ENCODE measurements at places on chromosomes 1 and 21.

DNA sequence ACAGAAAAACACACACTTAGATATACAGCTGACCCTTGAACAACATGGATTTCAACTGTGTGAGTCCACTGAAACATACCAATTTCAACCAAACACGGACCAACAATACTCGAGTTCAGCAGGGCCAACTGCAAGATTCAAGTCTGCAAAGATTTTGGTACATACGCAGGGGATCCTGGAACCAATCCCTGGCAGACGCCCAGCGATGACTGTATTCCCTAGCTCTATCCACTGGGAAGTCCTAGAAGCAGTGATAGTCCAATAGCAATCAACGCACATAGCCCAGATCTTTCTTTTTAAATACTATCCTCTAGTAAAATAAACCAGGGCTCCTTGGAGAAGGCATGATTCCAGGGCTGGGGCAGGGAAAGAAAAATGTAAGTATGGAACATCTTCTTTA is 9.0 kb downstream of the DDX59 start:
- no peak for DNase-seq

DNA sequence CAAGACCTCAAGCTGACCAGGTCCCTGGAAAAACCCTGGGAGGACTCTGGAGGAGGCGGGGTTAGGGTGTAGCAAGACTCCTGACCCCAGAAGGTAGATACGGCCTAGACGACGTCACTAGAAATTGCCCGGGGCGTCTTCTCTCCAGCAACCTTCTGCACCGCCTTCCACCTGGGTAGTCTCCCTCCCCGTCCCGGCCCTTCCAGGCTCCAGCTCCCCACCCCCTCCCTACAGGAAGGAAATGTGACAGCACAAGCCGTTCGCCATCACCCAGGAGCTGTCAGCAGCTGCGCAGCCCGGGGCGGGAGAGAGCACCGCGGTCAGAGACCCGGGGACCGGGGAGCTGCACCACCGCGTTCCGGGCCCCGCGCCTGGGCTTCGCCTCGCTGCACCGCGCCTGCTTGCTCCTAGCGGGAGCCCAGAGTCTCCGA is 20.0 kb downstream of the SERTAD4 start:
- no peak for DNase-seq

GRCh38 chr1:200428482-200429205 is 18.8 kb upstream of the ZNF281 start:
- no peak for DNase-seq

DNA sequence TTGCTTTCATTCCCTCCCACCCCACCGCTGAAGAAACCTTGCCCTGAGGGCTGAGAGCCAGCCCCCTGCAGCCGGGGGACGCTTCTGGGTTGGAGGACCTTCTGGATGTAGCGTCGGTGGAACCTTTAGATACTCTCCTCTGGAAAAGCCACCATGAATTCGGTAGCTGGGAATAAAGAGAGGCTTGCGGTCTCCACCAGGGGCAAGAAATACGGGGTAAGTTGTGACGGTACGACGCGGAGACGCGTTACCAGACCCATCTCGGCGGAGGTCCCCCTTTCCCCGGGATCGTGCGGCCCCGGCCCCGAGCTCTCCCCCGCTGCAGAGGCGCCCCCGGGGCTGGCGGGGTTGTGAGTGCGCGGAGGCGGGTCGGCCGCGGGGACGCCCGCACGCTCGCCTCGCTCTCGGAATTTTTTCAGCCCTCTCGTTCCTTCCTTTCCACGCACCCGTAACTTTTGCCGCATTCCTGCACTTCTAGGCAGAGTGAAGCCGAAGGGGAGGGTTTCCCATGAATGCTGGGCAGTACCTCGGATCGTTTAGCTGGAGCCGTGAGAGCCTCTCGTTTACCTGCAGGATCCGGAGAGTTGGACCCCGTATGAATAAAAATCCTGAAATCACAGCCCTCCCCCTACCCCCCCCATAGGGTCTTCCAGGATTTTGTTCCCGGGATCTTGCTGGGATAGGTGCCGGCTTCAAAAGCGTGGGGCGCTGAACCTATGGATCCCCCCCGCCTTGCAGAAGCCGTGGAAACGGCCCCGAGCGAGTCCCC is 671 bp downstream of the KIF26B start:
- no peak for DNase-seq

- no peak for DNase-seq
Measured at GRCh38 chr1:57124768-57125446, 159.1 kb upstream of the C8B start.

DNA sequence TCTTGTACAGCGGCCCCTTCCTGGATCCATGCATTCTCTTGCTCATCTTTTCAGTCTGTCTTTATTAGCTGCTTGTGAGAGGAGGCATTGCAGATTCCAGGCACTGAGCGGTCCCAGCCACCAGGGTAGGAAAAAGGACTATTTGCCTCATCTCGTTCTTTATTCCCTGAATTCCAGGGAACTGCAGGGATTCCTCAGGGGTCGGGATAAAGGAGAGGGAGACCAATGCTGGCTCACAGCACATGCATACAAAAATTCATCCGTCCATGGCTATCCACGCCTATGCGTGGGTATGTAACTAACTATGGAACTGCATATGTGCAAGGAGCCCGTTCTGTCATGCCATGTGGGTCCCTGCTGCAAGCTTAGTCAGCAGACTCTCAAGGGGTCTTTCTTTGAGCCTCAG is 879 bp upstream of the PLPPR5 start:
- no peak for DNase-seq

GRCh38 chr1:228919914-228920313 is 184.6 kb downstream of the RHOU start:
- no peak for DNase-seq

DNA sequence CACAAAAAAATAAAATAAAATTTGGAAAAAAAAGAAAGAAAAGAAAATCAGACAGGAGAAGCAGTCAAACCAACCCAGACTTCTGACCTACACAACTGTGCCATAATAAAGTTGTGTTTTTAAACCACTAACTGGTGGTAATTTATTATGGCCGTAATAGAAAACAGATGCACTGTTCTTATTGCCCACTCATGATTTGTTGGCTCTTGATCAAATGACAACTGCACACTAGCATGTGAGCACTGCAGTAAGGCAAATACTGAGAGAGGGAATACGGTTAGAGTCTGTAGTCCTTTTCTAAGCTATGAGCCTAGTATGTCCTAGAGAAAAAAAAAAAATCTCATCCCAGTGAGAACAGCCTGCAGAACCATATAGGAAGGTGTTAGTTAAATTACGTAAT is 61.2 kb upstream of the TNR start:
- no peak for DNase-seq

DNA sequence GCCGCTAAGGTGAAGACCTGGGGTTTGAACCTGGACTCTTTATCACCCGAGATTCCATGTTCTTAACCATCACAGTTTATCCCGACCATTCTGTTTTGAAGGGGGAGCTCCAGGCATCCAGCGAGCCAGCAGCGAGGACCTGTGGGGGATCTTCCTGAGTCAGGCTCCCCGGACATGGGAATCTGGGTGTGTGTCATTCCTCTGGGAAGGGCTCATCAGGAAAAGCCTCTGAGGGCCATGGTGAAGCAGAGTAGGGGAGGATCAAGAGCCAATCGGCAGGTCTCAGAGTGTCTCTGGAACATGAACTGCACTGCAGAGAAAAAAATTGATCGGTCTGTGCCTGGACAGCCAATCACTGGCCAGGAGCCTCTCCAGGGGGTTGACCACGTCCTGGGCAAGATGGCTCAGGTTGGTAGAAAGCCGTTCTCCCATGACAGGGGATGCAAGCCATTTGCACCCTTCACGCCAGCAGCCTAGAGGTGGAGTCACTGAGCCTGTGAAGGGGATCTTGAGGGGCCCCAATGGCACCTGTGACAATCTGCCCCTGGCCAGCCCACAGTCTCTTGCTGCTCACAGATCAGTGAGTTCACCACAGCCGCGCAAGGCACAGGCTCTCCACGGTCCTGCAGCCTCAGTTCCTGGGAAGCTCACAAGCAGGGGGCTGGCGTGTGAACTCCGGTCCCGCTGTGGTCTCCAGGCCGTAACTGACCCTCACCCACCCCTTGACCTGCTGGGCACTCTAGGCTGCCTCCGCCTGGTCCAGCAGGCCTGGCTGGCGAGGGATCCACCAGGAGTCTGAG is 20.4 kb upstream of the ACTRT2 start:
- no peak for DNase-seq

DNA sequence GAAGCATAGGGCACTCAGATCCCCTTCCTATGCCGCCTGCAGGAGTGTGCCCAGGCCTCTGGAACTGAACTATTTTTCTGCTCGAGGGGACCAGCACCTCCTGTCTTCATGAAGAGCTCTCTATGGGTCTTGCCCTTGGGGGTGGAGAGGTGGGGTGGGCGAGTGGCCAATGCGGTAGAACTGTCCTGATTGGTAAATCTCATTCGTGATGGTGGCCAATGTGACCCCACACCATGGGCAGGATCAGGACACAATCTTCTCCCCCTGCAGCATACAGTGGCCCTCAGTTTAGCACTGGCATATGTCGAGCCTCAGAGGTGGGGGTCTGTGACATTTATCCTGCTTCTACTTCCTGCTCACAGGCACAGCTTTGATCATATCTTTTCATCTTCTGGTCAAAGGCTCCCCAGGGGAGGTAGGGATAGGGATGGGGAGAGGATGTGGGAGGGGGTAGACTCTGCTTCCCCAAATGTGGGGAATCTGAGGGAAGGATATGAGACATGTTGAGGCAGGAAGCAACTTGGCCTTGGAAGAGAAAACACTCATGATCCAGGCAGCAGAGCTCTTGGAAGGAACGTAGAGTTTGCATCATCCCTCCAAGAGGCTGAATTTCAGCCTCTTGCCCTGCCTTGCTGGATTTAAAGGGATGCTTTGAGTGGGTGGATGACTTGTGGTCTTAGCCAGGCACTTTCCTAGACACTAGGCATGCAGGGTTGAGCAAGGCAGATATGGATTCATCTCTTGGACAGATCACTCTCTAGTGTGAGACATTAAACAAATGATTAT is 81.8 kb downstream of the LAMC2 start:
- DNase-seq, result no peak

DNA sequence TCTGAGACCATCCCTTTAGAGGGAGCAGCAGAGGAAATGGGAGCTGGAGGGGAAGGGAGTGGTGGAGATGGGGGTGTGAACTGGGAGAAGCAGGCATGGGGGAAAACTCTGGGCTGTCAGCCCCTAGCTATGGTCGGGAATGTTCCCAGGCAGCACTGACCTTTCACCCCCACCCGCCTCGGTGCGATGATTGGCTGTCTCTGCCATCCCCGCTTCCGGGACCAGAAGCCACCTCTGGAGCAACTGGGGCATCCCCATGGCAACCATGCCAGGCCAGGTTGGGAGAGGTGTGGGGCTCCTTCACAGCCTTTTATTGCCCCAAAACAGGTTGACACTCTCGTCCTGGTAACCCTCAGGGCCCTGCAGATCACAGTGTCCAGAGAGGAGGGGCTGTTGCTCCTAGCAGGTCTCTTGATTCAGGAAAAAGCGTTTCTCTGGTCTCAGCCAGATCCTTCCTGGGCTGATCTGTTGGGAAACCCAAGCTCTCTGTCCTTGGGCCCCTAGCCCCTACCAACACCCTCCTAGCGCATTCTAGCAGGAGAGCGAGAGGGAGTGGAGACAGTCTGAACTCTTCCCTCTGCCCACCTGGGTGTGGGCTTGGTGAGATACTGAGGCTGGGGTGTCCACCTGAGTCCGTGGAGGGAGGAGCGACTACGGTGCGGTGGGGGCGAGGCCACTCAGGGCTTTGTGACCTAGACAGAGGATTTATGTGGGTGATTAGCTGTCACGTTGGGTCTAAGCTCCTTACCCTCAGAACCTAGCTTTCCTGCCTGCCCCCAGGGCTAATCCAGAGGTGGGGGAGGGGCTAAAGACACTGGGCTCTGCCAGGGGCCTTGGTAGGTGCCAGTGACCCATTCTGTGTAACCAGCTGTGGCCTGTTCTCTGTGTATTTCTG is 12.2 kb upstream of the SLC6A9 start:
- DNase-seq, result no peak

GRCh38 chr1:16617114-16617631 is 3.8 kb upstream of the NBPF1 start:
- no peak for DNase-seq

Measured in stimulated activated CD4-positive, alpha-beta T cell treated with anti-CD3 and anti-CD28 coated beads, TNF-alpha, amount 100 ng/mL, for 4 hours (primary cell).